ENCODE measurements at places on chromosomes 13 and 19.

- no peak for DNase-seq
Observed at GRCh38 chr13:76474356-76474755, 411.8 kb downstream of the KCTD12 start.

DNA sequence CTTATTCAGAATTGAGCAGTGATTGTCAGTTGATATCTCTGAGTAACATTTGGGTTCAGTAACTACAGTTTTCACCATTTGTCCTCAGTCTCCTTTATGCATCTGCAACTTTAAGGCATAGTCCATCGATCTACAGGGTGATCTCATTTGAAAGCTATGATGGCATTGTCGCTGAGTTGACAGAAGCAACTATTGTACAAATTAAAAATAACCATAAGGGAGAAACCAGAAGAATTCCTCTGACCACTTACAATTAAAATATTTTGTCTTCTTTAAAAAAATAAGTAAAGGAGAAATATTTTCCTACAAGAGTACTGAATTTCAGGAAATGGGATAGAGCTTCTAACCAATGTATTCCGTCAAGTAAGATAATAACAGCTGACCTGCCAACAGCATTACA lies 30.6 kb downstream of the RAP2A start:
- no peak for DNase-seq

DNA sequence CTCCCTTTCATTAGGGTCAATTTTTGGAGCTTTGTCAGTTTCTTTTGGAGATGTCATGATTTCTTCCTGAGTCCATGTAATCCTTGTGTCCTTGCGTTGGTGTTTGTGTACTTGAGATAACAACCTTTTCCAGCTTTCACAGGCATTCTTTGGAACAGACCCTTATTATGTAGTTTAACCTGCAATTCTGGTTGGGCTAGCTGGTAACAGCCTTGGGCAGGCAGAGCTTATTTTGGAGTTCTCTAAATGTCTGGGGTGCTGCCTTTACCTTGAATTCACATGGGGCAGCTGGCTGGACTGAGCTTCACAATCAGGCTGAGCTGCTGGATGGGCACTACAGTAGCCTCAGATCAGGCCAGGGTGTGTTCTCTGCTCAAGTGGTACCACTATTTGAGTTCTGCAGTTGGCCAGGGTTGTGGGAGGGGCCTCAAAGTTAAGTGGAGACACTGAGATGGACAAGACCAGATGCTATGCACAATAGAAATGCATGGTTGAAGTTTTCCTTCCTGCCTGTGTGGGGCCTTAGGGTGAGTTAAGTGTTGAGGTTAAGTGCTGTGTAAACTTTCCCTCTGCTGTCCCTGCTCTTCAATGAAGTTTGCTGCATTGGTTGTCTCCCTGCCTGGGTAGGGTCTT lies 277.3 kb downstream of the ATP8A2 start:
- DNase-seq = no peak

GRCh38 chr19:46271481-46272197 lies 25.2 kb upstream of the HIF3A start:
- DNase-seq = no peak

DNA sequence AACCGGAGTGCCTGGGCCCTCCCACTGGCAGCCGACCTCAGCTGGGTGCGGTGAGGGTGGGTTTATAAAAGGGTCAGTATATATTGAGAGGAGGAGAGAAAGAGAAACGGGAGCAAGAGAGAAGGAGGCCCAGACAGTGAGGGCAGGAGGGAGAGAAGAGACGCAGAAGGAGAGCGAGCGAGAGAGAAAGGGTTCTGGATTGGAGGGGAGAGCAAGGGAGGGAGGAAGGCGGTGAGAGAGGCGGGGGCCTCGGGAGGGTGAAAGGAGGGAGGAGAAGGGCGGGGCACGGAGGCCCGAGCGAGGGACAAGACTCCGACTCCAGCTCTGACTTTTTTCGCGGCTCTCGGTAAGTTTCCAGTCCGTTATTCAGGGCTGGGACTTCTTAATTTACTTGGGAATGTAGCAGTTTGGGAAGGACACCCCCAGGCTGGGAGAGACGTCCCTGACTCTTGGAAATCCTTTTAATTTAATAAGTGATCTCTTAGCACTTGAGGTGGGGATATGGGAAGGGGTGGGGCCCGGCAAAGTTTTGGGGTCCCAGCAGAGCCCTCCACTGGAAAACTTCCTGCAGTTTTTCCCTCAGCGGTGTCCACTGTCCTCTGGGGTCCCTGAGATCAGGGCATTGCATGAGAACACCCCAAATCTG lies at the start of gene EMP3:
Gene EMP3, plus strand, starts transcription at position 288 of the 646 bp plus-strand sequence. CDS start 1,293 bp downstream, outside the sequence.
- no peak for DNase-seq

DNA sequence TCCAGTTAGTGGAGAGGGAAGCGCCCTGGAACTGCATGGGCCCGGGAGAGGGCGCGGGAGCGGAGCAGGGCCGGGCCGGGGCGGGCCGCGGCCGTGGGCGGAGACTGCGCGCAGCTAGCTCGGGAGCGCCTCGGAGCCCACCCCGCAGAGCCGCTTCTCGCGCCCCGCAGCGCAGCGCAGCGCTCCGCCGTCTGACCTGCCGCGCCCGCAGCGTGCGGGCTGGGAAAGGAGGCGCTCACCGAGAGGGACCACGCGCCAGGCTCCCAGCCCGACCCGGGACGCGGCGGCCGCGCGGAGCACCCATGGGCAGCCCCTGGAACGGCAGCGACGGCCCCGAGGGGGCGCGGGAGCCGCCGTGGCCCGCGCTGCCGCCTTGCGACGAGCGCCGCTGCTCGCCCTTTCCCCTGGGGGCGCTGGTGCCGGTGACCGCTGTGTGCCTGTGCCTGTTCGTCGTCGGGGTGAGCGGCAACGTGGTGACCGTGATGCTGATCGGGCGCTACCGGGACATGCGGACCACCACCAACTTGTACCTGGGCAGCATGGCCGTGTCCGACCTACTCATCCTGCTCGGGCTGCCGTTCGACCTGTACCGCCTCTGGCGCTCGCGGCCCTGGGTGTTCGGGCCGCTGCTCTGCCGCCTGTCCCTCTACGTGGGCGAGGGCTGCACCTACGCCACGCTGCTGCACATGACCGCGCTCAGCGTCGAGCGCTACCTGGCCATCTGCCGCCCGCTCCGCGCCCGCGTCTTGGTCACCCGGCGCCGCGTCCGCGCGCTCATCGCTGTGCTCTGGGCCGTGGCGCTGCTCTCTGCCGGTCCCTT lies at the start of gene MLNR:
Gene MLNR, plus strand, starts transcription at position 303 of the 820 bp plus-strand sequence. Its CDS starts 0 bp downstream, at position 303.
- no peak for DNase-seq

DNA sequence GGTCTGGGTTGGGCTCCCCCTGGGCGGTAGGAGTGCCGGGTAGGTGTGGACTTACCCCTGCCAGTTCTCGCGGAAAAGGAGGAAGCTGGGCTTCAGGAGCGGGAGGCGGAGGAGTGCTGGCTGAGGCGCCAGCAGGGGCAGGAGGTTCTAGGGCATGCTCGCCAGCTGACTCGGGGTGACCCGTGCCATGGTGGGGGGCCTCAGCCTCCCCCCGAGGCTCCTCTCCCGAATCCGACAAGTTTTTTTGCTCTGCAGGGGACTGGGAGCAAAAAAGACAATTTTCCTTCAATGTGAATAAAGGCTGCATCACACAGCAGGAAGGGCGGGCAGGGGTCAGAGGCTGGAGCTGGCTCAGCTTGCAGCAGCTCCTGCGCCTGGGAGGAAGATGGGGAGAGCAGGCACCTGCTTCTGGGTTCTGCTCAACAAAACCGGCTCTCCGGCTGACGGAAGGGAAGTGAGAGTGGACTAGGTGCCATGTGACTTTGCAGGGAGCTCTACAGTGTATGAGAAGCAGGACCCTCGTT lies 26.5 kb downstream of the RANBP3 start:
- no peak for DNase-seq

- DNase-seq = no peak
Observed at GRCh38 chr13:98549728-98550317, 27.1 kb downstream of the STK24 start.

GRCh38 chr19:23949611-23950010 lies 34.9 kb downstream of the ZNF726 start:
- DNase-seq = no peak

DNA sequence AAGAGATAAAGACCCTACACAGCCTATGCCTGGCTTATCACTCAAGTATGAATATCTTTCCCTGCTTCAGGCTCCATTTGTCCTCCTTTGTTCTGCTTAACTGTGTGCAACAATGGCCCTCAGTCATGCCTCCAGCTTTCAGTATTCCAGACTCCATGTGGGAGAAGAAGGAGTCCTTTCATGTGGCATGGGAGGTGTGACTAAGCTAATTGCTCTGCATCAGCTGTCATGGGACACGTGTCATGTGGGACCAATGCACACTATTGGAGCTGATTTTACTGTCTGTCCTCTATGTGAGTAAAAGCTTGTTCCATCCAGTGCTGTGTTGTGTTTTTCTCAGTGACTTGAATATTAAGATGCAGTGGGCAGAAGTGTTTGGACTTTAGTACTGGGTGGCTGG lies 1198.3 kb downstream of the OLFM4 start:
- no peak for DNase-seq

- no peak for DNase-seq
Observed at GRCh38 chr19:48853483-48853882, 14.9 kb downstream of the PLEKHA4 start.

- no peak for DNase-seq
Observed at GRCh38 chr19:21317821-21318220, 11.4 kb downstream of the ZNF708 start.

DNA sequence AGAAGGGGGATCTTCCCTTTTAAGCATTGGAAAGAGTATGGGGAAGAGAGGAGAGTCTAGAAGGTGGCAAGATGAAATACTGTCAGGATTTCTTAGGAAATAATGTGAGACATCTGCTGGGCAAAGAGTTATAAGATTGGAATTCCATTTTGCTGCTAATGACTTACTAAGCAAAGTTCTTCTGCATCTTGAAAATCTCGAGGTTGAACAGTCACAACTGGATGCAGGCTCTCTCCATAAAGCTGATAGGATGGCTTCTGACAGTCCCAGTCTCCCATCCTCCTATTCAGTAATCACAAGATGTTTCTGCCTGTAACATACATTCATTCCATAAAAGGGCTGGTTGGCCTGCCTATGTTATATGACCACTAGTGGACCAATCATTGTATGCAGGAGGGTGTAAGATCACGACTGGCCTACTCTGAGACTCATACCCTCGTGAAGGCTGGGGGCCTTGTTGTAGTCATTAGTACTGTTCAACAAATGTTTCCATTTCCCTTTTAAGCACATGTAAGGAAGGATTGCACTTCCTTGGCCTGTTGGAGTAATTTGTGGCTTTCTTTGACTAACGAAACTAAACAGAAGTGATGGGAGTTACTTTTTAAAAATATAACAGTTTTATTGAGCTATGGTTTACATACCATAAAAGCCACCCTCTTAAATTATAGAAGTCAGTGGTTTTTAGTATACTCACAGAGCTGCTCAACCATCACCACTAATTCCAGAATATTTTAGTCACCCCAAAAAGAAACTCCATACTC lies 45.0 kb upstream of the TDRD3 start:
- no peak for DNase-seq

GRCh38 chr13:62280590-62280989 lies 864.9 kb upstream of the PCDH20 start:
- no peak for DNase-seq

DNA sequence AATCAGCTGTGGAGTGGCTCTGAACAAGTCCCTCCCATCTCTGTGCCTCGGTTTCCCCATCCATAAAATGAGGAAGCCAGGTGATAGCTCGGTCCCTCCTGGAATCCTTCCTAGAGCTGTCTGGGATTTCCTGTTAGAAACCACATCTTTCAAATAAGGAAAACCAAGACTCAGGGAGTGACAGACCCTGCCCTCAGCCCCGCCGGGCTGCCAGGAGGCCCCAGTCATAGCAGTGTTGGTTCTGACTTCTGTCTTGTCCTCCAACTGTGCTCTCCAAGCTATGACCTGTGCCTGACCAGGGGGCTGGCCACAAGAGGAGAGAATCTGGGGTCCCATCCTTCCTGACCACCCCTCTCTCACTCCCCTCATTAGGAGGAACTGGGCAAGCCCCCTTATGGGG lies 1.1 kb upstream of the SHD start:
- DNase-seq = no peak

DNA sequence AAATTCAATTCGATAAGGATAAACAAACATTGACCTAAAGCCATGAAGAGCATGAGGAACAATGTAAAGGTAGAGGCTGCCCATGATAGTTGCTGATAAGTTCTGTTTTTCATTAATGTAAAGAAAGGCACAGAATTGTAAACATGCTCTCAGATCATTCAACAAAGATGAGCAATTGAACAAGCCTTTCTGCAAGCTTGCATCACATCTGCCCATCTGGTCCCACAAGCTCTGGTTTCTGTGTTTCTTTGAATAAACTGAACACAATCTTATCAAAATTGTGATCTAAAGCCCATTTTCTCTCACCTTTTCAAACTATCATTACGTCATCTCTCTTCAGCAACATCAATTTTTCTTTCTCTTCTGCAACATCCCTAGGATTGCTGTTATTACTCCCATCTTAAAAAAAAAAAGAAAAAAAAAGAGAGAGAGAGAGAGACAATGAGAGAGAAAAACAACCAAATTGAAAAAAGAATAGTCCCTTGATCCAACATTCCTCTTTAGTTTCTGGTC lies 487.2 kb upstream of the GPC6 start:
- DNase-seq = no peak

GRCh38 chr19:50198431-50199258 lies 4.8 kb upstream of the MYH14 start:
- no peak for DNase-seq

- no peak for DNase-seq
Observed at GRCh38 chr19:52658595-52658994, 20.4 kb upstream of the ZNF83 start.

DNA sequence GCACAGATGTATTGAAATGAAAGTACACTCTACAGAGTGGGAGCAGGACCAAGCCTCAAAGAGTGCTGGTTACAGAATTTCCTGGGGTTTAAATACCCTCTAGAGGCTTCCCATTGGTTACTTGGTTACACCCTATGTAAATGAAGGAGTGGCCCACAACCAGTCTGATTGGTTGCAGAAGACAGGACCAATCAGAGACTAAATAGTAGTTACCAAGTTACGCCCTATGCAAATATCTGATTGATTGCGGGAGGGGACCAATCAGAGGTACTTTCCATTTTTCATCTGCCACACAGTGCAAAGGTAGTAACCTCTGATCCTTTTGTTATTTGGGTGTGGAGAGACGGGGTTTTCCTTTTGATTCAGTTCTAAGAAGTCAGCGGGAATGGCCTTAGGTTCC lies 5.5 kb upstream of the ZFP82 start:
- no peak for DNase-seq

GRCh38 chr13:47705185-47705584 lies 295.9 kb downstream of the SUCLA2 start:
- DNase-seq = no peak

DNA sequence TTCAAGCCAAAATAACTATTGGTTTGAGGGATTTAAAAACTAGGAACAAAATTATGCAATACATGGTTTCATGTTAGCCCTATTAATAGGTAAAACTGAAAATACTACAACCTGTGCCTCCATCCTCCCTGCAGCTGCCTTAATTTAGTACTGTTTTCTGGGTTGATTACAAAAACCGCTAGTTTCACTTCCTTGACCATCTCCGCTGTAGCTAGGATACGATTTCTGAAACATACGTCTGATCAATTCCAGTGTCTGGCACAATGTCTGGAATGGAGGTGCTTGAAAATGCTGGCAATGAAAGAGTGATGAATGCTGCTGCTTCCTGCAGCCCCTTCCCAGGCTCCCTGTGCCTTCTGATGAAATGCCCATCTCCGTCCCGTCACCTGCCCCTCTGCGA lies 273.5 kb downstream of the SHISA2 start:
- no peak for DNase-seq

GRCh38 chr19:44782729-44783128 lies 5.0 kb downstream of the CBLC start:
- DNase-seq = no peak
